HL-60 (cell line): ENCODE measurements at places on chromosomes 7 and 10.

DNA sequence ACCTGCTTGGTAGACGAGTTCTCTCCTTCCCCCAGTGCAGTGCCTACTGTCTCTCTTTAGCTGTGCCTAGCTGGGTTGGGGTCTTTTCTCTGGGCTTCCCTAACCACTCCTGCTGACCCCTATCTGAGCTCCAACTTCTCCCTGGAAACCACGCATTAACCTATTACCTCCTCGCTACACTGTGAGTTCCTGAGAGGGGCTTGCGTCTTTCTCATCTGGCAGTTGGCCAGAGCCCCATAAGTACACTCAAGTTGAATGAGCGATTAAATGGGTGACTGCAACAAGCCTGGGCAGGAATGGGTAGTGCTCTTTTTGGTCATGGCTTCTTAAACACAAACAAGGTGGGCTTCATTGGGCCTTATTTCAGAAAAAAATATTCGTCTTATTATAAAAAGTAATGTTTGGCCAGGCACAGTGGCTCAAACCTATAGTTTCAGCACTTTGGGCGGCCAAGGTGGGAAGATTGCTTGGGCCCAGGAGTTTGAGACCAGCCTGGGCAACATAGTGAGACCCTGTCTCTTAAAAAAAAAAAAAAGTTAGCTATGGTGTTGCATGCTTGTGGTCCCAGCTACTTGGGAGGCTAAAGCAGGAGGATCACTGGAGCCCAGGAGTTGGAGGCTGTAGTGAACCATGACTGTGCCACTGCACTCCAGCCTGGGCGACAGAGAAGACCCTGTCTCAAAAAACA is 41.4 kb downstream of the SYPL1 start:
- DNase-seq = no peak

GRCh38 chr10:17607603-17608332 is 9.4 kb downstream of the HACD1 start:
- peak; percentile 9 for DNase-seq

GRCh38 chr7:2873686-2874551 is 29.8 kb upstream of the GNA12 start:
- DNase-seq = no peak

- DNase-seq = no peak
These were observed 133.2 kb upstream of the KCNMA1 start for GRCh38 chr10:77770868-77771175.

DNA sequence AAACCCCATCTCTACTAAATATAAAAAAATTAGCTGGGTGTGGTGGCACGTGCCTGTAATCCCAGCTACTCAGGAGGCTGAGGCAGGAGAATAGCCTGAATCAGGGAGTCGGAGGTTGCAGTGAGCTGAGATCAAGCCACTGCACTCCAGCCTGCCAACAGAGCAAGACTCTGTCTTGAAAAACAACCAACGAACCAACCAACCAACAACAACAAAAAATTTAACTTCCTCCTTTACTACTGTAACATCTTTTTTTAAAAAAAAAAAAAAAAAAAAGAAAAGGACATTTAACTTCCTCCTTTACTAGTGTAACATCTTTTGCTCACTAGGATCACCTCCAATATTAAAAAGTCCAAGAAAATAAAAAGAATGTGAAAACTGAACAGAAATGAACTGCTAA is 92.3 kb upstream of the TMEM168 start:
- peak; percentile 50 for DNase-seq

GRCh38 chr10:122140941-122141623 is 130.0 kb upstream of the BTBD16 start:
- DNase-seq = peak; percentile 32

DNA sequence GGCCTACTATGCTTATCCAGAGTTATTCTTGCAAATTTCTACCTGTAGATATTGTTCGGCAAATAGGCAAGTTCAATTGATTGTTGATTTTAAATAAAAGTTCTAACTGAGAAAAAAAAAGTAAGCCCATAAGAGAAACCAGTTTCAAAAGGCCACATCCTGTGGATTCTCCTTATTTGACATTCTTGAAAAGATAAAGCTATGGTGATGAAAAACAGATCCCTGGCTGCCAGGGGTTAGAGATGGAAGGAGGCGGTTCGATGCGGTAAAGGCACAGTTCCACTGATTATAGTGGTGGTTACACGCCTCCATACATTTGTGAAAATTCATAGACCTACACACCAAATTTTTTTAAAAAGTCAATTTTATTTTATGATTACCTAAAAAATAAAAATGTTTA is 347.8 kb downstream of the KCNMA1 start:
- DNase-seq = no peak

GRCh38 chr7:43502941-43503340 is 80.0 kb upstream of the STK17A start:
- DNase-seq = no peak

DNA sequence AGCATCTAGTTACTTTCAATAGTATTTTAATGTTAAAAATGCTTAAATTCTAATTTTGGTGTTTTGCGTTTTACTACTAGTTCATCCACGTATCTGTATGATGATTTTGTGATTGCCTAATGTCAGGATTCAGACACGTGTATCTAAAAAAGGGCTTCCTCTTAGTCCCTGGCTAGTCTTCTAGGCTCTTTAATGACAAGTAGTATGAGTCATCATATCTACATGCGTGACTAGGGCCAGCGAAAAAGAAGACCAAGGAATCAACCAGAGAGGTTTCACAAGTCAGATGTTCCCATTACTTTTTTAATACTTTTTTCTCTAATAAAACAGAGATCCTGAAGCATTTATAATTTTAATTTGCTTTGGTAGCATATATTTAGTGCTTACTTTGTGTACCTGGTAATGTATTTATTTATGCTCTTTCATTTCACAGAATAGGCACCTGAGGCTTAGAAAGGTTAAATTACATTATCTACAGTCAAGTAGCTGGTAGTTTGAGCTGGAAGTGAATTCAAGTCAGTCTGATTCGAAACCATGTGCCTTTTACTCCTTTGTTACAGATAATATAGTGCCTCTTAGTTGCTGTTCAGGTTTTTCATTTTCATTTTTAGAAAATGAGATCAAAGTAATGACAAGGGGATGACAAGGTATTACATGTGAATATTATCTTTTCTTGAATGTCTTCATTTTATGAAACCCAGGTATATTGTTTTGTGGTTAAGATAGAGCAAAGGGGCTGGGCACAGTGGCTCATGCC is 140.3 kb downstream of the FOXP2 start:
- peak; percentile 78 for DNase-seq

DNA sequence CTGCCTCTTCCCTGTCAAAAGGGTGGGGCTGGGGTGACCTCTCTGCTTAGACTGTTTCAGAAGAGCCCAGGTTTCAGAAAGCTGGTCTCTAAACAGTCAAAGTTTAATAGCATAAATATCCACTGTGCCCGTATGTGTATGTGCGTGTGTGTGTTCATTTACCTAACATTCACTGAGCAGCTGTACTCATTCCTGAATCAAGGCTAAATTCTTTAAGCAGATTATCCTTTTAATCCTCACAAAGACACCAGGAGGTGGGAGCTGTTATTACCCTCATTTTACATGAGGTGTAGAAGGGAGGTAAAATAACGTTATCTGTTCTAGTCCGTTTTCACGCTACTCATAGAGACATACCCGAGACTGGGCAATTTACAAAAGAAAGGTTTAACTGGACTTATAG is 72.2 kb downstream of the RSU1 start:
- DNase-seq = no peak

GRCh38 chr10:128526791-128527375 is 400.7 kb upstream of the MKI67 start:
- no peak for DNase-seq

DNA sequence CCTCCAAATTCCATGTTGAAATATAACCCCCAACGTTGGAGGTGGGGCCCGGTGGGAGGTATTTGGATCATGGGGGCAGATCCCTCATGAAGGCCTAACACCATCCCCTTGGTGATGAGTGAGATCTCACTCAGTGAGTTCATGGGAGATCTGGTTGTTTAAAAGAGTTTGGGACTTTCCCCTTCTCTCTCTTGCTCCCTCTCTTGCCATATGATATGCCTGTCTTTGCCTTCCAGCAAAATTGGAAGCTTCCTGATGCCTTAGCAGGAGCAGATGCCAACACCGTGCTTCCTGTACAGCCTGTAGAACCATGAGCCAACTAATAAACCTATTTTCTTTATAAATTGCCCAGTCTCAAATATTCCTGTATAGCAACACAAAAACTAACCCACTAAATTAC is 55.7 kb upstream of the CDK1 start:
- DNase-seq = no peak

DNA sequence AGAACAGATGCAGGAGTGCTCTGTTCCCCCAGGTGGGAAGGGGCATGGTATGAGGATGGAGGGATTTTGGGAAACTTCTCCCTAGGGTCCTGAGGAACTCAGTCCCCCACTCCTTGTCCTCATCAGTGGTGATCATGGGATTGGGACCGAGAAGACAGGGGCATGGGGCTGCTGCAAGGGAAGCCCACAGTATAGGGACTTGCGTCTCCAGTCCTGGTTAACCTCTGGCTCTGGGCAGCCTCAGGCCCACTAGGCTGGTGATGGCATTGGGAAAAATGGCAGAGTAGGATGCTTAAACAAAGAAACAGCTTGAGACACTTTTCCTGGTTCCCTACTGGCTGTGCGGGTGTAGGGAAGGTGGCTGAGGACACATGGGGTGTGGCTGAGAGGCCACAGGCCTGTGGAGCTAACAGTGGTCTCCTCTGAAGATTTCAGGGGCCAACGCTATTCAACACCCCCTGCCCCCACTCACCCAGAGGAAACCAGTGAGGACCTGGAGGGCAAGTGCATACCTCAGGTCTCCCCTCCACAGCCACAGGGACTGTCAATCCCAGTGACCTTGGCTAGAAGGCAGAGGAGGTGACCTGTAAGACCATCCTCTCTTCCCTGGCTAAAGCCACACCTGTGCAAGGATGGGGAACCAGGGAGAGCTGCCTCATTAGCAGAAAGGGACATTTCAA is 261.3 kb downstream of the CCSER2 start:
- no peak for DNase-seq

- DNase-seq = peak; percentile 46
These were observed 106.9 kb upstream of the RHEB start for GRCh38 chr7:151626422-151627115.

- DNase-seq = no peak
These were observed 673.8 kb downstream of the INHBA start for GRCh38 chr7:41029072-41029499.

DNA sequence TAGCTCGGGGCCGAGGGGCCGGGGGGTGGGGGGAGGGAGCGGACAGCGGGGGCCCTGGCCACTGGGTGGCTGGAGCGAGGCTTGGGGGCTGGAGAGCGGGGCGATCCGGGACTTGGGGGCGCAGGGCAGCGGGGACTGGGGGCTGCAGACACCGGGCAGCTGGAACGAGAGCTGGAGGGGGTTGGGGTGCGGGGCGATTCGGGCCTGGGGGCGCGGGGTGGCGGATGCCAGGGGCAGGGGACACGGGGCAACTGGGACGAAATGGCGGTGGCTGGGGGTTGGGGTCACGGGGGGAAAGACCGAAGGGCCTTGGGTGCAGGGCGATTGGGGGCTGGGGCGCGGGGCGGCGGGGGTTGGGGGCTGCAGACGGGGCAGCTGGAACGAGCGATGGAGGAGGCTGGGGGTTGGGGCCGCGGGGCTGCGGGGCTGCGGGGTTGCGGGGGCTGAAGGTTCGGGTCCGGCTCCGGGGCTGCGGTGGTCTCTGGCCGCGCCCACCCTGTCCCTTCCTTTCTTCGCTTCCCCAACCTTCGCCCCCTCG is 590 bp downstream of the COL26A1 start:
- DNase-seq = no peak

DNA sequence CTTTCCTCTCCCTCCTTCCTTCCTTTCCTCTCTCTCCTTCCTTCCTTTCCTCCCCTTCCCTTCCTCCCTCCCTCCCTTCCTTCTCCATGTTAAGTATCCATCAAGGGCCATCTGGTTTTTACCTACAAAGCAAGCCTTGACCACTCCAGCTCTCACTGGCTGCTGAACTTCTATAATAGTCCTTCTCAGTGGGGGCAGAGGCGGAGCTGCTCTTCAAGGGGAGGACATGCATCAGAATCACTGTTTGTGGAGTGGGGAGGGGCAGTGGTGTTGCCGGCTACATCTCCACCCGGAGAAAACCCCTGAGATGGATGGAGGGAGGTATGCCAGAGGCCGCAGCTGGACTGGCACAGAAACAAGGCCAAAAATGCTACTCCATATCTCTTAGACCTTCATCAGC is 25.9 kb downstream of the LAMB1 start:
- DNase-seq = no peak

DNA sequence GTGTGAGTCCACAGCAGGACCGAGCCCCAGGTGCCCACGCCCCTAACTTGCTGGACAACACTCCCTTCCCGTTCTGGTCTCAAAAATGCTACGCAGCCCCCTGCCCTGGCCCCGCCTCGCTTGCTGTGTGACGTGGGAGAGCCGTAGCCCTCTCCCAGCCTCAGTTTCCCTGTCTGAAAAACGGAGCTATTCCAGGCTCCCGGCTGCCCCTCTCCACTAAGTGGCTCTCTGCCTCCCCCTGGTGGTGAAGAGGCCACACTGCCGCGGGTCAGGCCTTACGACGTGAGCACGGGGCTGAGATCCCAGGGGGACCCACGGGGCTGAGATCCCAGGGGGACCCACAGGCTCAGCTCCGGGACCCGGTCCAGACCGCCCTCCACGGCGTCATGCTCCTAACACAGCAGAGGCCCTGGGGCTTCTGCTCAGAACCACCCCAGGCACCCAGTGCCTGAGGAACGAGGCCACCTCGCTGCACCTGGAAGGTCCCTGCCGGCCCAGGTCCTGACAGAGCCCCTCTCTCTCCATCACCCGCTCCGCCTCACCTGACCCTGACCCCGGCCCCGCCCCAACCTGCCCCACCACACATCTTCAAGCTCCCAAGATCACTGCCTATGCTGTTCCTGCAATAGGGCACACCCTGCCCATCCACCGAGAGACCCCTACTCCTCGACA is 26.7 kb downstream of the MICALL2 start:
- DNase-seq = no peak

GRCh38 chr7:46739518-46740234 is 818.6 kb upstream of the IGFBP3 start:
- no peak for DNase-seq

DNA sequence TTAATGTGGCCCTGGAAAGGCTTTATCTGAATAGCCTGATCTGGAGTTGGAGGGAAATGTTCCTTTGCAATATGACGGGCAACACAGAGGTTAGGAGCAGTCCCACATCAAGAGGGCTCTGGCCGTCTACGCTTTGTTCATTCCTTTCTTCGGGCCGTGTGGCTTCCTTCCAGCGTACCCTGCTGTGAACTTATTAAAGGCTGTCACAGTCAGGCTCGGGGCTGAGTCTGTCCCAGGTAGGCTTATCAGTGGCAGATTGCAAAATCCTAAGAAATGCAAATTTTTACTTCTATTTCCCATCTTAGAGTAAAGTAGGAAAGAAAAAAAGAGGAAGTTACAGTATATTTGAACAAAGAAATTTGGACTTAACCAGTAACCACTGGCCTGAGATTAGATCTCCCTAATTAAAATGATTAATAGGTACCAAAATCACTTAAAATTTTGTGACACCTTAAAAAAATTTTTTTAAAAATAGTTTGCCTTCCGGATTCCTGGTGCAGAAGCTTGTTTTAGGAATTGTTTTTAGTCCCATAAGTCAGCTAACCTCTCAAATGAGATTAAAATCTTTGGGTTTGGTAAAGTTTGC is 453.1 kb upstream of the MKI67 start:
- no peak for DNase-seq
